Suprapubic skin (tissue), 4 donors: ENCODE measurements at places on chromosomes 6 and 20. TPM values are rescaled to one million over a fixed set of nuclear protein-coding genes. Genes with fewer than 3 reads are reported as not detected.

DNA sequence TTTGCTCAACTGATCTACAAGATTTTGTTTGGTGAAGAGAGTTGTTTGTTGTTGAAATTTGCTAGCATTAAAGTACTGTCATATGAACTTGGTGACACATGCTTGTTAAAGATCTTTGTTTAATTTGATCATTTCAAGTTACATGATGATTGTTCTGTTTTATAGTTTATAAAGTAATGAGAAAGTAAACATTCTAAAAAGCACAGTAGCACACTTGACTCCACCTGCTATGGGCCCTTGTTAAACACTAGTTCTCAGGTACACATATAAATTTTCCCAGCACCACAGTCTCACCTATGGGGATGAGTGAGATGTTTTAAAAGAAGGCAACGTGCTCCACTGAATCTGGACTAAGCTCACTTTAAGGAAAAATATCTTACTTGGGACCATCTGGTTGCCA is 14.1 kb downstream of the MCHR2 start:
- DNase-seq: no peak

DNA sequence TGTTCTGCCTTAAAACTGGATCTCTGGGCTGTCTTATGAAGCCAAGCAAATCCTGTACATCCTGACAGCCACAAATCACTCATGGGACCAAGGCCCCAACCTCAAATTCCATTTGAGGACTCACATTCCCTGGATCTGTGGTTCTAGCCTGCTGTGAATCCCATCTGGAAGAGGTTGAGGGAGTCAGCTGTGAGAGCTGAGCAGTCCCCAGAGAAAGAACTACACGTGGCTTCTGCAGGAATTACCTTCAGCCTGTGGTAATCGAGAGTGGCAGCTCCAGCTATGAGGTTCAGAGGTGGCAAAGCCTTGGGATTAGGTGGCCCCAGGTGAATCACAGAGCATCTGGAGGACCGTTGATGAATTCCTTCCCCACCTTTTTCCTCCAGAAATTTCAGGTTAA is 245.2 kb downstream of the SLC24A3 start:
- DNase-seq: no peak

GRCh38 chr6:81067057-81067456 is 685.4 kb downstream of the TENT5A start:
- DNase-seq: no peak

DNA sequence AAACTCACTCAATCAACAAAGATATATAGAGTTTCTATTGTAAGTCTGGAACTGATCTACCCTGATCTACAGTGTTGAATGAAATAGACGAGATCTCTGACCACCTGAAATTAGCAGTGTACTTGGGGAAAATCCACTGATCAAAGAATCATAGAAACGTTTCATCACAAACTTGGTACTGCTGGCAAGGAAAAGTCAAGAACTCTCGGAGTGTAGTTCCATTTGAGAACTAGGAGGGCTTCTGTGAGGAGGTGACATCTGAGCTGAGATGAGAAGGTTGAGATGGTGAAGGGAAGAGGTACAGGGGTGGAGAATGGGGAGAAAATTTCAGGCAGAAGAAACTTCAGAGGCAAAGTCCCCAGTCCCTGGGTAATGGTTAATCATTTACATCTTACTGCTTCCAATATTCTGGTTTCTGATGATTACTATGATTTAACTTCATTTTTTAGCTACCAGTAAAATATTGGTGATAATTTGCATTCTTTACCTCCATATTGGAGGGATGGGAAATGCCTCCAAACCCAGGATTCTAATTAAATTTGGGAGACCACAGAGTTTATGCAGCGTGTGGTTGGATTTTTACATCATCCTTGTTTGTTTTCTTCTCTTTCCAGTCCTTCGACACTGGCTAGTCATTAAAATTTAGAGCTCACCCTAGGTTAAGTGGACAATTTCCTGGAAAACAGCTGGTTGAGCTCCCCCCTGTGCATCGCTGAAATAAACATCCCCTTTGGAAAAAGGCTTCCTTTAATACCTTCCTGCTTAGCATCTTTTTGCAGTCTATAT is 191.9 kb downstream of the BCAS1 start:
- DNase-seq: no peak

DNA sequence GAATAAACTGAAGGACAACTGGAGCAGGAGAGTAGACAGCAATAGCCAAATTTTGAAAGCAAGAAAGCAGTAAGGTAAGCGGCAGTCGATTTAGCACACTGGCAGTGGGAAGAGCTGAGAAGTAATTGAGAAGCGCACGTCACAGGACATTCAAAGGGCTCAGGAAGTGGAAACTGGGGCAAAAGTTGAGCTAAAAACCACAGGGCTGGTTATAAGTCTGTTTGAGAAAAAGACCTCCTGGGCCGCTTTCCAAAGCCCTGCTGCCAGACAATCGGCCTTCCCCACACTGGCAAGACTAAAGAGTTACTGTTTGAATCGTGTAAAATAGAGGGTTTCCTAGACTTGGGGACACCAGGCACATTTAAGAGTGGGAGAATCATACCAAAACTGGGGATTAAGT is 161.4 kb downstream of the DNAH8 start:
- DNase-seq: no peak

GRCh38 chr6:76707630-76708029 is 635.2 kb upstream of the IMPG1 start:
- DNase-seq: no peak

DNA sequence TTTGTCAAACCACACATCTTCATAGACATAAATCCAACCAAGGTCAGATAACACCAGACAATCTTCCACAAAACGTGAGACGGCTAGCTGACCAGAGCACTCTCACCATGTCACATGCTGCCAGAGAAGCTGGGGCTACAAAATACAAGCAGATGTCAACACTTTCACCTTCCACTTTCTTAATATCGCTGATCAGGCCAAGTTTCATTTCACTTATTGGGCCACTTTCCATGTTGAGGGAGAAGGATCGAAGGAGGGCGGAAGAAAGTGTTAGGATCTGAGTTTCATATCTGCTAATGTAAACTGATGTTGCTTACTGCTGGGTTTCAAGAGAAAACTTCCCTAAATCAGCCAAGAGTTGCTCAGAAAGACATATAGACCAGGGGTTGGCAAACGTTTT is 177.0 kb upstream of the PRDM1 start:
- no peak for DNase-seq

GRCh38 chr6:11224966-11225463 is 7.5 kb downstream of the NEDD9 start:
- no peak for DNase-seq

DNA sequence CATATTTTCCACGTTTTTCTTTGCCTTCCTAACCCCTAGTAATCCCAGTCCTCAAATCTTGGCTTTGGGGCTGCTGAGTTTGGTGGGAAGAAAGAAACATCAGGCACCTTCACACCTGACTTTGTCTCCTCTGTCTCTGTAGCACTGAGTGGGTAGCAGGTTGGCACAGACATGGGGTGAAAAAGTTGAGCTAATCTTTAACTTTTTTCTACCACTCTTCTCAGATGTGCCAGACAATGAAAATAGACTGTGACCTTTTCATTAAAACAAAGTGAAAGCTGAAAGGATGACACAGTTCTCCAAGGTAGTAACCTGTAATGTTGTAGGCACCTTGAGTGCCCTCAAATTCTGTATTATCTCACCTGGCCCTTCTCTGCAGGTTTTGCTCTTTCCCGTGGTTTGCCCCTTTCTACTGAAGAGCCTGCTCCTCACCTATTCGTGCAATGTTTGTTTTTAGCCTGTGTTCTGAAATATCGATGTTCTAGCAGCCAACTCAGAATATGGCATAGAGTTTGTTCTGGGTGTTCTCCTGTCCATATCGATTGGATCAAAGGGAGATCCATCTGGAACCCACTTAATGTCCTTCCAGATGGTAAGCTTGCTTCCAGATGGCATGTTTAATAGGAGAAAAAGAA is 57.8 kb upstream of the ATXN1 start:
- no peak for DNase-seq

DNA sequence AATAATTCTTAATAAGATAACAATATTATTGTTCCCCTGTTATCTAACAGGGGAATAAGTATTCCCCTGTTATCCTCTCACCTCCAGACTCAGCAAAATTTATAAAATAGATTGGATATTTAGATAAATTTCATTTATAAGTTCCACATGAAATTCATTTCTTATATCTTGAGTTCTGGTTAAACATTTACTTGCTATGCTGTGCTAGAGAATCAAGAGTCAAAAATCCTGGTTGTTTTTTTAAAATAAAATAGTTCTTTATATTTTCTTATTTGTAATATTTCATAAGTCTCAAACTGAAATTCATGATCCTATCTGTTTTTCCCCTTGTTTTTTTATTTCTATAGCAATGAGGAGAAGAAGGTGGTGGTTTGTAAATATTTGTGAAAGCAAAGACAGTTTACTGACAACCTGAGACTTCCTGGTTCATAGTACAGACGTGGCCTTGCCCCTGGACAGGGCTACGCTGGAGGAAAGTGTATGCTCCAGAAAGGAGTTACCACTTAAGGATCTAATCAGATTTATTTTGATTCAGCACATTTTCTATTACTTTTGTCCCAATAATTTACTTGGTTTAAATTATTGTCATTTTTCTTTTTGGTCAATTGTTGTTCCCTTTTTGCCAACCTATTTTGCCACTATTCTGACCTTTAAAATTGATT is 37.8 kb upstream of the MARCKS start:
- DNase-seq: no peak

DNA sequence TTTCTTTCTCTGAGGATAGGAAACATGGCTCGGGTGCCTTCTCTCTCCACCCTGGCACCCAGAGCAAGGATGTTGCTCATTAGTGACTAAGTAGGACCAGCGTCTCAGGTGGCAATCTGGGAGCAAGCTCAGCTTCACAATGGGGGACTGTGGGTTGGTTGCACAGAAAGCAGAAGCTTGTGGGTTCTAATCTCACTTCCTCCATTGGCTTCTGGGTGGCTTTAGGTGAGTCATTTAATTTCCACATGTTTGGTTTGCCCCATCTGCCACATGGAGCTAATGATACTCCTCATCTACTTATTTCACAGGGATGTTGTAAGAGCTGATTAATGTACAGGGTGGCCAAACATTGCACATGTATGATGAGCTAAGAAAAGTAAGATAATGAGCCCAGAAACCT is 54.8 kb upstream of the AKIRIN2 start:
- DNase-seq: no peak

- no peak for DNase-seq
Measured at GRCh38 chr6:137389150-137389704, 105.0 kb downstream of the OLIG3 start.

DNA sequence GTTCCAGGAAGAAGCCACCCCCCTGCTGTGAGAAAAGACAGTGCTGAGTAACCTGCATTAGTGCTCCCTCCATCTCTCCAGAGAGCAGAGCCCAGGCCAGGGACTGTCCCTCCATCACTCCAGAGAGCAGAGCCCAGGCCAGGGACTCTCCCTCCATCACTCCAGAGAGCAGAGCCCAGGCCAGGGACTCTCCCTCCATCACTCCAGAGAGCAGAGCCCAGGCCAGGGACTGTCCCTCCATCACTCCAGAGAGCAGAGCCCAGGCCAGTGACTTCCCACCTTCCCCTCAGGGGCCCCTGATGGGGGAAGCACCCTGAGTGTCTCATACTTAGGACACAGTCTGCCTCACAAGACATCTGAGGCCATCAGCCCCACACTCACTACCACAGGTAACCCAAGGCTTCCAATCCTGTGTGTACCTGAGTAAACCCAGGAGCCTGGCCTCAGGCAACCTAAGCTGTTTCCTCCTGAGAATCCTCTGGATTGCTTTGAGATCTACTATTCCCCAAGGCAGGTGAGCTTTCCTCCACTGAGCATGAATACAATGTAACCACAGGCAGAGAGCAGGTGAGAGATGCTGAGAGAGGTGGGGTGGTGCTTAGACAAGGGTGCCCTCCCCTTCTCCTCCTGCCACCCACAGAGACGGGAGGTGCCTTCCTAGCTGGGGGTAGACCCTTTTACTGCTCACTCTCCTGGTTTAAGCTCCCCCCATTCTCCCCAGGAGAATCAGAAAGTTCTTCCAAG is 4.9 kb downstream of the TBXT start:
- DNase-seq: no peak

- DNase-seq: no peak
Measured at GRCh38 chr6:46690141-46690755, 2.6 kb downstream of the TDRD6 start.

DNA sequence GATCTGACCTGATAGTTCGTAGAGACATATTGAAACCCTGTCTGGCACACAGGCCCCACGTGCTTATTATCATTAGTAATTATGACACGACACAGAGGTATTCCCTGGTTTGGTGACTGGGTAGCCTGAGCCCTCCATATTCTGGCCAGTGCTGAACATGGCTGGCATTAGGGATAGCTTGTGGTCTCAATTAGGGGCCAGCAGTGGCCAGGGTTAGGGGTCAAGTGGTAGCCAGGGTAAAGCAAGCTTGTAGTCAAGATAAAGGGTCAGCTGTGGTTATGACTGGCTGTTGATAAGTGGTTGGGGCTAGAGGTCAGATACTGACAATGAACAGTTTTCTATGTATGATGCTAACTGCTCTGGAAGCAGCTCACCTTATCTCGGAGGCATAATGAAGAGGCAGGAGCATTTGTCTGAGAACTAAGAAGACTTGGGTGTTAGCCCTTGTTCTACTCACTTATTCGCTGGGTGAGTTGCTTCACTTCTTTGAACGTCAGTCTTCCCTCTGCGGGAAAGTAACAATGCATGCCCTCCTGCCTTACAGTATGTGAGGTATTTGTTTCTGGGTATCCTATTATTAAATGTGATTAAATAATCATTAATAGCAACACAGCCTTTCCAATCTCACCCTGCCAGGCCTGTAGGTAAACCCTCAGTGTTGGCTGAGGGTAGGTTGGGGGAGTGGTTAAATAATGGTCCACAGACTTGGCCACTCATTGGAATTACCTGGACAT is 66.7 kb downstream of the VEGFA start:
- DNase-seq: no peak

DNA sequence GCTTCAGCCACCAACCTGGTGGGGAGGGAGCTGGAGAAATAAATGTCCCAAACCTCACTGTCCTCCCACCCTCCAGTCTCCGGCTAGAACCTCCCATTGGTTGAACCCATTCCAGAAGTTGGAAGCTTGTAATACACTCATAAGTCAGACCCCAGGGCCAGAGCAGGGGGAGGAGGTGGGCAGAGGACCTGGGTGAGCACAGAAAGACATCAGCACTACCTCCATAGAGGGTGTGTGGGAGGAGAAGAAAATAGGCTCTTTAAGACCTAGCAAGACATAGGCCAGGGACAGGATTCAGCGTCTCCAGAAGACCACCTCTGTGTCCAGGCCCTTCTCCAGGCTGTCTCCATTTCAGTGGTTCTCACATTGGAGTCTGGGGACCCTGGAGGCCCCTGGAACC is 73.3 kb upstream of the TOP1 start:
- DNase-seq: no peak

- no peak for DNase-seq
Measured at GRCh38 chr6:112562301-112563231, 215.4 kb downstream of the RFPL4B start.

- no peak for DNase-seq
Measured at GRCh38 chr20:53036992-53037391, 64.8 kb downstream of the TSHZ2 start.

STK38 gene
- total RNA-seq: 23.3 TPM

MTFR2 gene
- total RNA-seq: 2.4 TPM

NHLRC1 gene
- 3.5 TPM for total RNA-seq

RSPO3 gene
- total RNA-seq: 0.39 TPM
